ENCODE measurements at places on chromosomes 5 and 9. TPM values are rescaled to one million over a fixed set of nuclear protein-coding genes. Genes with fewer than 3 reads are reported as not detected.

Gene ADAMTS13
- 0.36 TPM for total RNA-seq

Gene CANX
- total RNA-seq = 395 TPM

Gene PLPP7
- total RNA-seq = 0.05 TPM

Gene CER1
- not detected for total RNA-seq

Gene IZUMO3
- total RNA-seq = not detected

Gene FAM221B
- total RNA-seq = not detected

Gene HMGCR
- total RNA-seq = 30.8 TPM

Gene TNFAIP8
- 30.3 TPM for total RNA-seq

Gene PFN3
- not detected for total RNA-seq

Gene LCN12
- 1.1 TPM for total RNA-seq

Gene KIAA1958
- total RNA-seq = 2.4 TPM

Gene ARHGAP26
- 7.6 TPM for total RNA-seq

Gene ANGPTL2
- total RNA-seq = not detected

Gene OTULINL
- 4.9 TPM for total RNA-seq

Gene TSPAN17
- total RNA-seq = 64.8 TPM

Gene FABP6
- 0.87 TPM for total RNA-seq

Gene GABBR2
- total RNA-seq = 0.50 TPM

Gene ANAPC2
- 37.8 TPM for total RNA-seq

Gene SLC36A2
- total RNA-seq = not detected

Measured in A549 treated with CpdA at 1 μM for 4 hours (cell line).